ENCODE measurements at places on chromosomes 12 and 14.

DNA sequence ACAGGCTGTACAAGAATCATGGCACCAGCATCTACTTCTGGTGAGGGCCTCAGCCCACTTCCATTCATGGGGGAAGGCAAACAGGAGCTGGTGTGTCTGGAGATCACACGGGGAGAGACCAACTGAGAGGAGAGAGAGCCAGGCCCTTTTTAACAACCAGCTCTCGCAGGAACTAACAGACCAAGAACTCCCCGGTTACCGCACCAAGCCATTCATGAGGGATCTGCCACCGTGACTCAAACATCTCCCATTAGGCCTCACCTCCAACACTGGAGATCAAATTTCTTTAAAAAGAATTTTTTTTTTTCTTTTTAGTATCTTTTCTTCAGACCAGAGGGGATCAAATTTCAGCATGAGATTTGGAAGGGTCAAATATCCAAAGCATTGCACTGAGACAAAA, 16.7 kb upstream of the AQP2 start:
- DNase-seq: no peak

DNA sequence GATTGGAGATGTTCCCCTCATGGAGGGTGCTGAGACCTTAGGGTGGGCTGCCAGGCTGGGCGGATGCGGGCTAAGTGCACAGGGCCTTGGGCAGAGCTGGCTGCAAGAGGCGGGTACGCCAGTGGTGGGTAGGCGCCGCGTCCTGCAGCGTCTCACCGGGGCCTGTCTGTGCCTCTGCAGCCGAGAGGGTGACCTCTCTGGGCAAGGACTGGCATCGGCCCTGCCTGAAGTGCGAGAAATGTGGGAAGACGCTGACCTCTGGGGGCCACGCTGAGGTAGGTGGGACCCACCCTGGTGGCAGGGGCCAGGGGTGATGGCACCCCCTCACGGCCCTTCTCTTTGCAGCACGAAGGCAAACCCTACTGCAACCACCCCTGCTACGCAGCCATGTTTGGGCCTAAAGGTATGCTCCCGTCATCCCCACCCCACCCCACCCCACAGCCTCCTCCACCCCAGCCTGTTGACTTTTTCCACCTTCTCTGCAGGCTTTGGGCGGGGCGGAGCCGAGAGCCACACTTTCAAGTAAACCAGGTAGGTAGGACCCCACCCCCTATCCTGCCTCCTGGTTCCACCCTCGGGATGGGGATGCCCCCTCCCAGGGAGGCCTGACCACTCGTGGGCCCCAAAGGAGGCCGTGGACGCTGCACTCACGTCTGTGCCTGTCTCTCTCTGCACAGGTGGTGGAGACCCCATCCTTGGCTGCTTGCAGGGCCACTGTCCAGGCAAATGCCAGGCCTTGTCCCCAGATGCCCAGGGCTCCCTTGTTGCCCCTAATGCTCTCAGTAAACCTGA, 1.5 kb downstream of the CRIP1 start:
- DNase-seq: no peak

DNA sequence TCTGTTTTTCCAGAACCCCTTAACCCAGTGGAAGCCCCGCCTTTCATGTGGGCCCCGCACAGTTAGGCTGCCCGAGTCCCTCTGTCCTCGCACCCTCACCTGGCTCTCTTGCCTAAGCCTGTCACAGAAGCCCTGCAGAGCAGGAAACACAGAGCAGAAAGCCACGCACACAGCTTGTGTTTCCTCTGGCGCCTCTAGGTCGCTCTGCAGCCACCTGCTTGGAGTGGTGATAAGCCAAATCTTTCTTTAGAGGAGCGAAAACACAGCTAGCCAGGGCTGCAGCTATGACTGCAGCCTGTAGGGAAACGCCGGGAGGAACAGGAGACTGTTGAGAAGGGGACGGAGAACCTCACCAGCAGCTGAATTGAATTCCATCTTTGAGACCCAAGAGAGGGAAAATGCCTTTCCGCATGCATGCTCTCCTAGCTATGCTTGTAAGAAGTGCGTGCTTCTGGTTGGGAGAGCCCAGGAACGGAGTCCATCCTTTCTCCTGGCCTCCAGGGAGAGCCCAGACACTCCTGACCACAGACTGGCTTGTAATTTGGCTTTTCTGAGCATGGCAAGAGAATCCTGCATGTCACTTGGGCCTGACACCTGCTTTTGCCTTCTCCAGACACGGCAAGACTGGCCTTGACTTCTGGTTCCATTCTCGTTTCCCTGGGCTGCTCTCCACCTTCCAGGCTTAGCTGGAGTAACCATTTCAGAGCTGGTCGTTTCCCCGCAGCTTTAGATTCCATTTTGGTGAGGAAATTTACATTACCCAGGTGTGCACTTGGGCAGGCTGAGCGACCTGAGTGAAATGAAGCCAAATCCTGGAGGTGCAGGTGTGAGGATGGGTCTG, 301.6 kb downstream of the CACNA1C start:
- peak; percentile 22 for DNase-seq

- no peak for DNase-seq
Measured at GRCh38 chr14:90175631-90176030, 80.7 kb upstream of the PSMC1 start.

DNA sequence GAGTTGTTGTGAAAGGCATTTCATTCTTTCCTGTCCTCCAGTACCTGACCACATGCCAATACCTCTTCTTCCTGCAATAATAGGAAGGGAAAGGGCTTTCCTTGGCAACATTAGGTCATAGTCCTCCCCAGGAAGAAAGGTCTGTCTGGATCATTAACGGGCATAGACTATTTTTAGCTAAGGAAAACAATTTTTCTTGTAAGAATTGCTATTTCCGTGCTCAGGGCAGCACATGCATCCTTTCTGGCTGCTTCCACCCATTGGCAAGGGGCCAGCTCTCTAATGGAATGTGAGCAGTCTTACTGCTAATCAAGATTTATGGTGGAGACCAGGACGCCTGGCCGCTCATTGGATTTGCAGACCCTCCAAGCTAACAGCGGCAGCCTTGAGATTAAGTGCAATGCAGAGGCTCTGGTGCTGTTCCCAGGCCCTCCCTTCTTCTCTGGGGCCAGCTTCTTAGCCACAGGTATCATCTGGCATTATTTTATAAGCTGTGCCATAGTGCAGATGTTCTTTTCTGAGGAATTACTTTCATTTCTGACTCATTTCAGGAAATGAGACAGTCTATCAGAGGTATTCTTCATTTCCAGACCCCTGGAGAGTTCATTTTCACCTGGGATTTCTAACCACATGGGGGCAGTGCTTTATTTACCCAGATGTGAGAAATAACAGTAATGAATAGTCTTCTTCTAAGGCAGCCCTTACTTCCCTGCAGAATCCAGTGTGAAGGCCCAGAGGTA, 52.9 kb downstream of the ANO6 start:
- peak; percentile 39 for DNase-seq

DNA sequence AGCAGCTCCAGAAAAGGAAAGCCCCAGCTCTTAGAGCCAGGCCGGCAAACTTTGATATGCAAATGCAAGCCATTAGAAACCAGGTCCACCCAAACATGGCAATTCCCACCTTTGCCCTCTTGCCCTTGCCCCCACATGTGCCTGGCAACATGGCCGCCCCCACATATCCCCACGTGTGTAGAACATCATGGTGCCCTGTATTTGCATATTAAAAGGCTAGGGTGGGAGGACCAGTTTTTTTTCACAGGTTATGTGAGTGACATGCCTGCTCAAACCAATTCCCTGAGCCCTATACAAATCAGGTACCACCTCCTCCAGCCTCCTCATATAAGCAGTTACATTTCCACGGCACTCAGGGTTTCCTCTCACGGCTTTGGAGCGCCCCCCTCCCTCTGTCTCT, 6.1 kb upstream of the ALDH1L2 start:
- DNase-seq: no peak

- peak; percentile 36 for DNase-seq
Measured at GRCh38 chr12:116599285-116600136, 40.3 kb downstream of the MAP1LC3B2 start.

GRCh38 chr14:53927171-53927570, 29.5 kb downstream of the BMP4 start:
- no peak for DNase-seq

- no peak for DNase-seq
Measured at GRCh38 chr14:104926619-104927431, 2.1 kb downstream of the PLD4 start.

DNA sequence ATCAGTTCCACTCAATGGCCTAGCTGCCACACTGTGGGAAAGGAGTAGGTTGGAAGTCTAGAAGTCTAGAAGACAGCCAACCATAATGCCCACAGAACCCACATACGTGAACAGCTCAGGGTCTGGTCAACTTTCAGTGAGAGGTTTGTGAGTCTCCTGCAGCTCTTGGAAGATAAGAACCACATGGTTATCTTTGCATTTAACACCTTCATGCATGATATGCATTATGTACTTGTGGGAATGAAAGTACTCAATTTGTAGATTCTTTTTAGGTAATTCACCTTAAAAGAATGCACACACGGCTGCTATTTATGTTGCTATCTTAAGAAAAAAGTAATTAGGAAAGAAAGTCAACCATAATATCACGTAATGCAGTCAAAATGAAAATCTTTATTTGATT, 126.7 kb downstream of the ESRRB start:
- DNase-seq: no peak

DNA sequence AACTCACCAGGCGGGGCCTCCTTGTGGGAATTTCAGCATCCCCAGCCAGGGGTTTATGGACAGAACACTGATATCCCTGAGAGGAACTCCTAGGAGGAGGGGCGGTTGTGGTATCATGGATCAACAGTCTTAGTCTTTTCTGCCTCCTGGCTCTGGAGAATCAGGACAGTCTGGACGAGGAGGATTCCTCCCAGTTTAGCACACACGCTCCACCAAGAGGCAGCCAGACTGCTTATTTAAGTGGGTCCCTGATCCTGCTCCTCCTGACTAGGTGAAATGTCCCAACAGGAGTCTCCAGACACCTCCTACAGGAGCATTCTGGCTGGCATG, 10.4 kb upstream of the ZNF705A start:
- DNase-seq: no peak

DNA sequence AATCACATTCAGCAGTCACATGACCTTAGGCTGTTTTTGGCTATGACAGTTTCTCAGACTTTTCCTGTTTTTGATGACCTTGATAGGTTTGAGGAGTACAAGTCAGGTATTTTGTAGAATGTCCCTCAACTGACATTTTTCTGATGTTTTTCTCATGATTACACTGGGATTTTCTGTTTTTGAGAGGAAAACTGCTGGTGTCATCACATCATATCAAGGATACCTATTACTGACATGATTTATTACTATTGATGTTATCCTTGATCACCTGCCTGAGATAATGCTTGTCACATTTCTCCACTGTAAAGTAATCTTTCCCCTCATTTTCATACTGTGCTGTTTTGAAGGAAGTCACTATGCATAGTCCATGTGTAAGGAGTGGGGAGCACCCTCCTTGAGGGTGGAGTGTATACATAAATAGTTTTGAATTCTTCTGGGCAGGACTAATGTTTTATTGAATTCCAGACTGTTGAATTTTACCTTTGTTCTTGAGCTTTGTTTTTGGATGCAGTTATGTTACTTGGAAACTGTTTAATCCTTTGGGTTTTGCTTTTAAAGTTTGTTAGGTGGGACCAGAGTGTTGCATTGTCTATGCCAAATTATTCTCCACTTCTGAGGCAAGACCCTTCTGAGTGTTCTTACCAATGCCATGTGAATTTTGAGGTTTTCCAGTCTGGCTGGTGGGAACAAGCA, 444.5 kb upstream of the FAR2 start:
- no peak for DNase-seq

- DNase-seq: no peak
Measured at GRCh38 chr14:94673071-94673470, 60.9 kb downstream of the SERPINA3 start.

GRCh38 chr14:61151251-61151650, 129.9 kb downstream of the TMEM30B start:
- no peak for DNase-seq

- DNase-seq: peak; percentile 61
Measured at GRCh38 chr12:102958073-102958829, 777 bp downstream of the ASCL1 start.

GRCh38 chr12:56317675-56318074, 1.9 kb upstream of the CNPY2 start:
- DNase-seq: no peak

DNA sequence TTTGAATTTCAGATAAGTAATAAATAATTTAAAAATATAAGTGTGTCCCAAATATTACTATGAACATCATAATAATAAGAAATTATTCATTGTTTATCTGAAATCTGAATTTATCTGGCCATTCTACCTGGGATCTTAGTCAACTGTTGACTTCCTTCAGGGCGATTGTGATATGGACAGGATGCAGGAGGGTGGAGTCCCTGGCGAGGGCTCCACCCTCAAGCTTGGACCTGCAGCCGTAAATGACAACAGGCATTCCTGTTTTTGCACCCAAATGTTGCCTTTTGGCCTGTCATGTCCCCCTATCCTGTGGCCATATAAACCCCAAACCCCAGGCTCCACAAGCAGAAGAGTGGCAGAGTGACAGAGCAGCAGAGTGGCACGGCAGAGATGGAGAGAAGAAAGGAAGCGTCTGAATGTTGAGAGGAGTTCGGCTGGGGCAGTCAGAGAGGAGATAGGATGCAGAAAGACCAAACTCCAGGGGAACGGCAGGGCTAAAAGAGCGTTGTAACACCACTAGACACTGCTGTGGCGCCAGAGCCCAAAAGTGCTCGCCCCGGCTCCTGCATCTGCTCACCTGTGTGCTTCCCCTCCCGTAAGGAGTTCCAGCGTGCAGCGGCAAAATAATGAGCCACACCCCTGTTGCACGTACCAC, 39.4 kb upstream of the FUT8 start:
- DNase-seq: no peak

GRCh38 chr14:24086193-24086955, 7.7 kb upstream of the PCK2 start:
- no peak for DNase-seq

- no peak for DNase-seq
Measured at GRCh38 chr14:34275530-34275929, 186.5 kb downstream of the SPTSSA start.

DNA sequence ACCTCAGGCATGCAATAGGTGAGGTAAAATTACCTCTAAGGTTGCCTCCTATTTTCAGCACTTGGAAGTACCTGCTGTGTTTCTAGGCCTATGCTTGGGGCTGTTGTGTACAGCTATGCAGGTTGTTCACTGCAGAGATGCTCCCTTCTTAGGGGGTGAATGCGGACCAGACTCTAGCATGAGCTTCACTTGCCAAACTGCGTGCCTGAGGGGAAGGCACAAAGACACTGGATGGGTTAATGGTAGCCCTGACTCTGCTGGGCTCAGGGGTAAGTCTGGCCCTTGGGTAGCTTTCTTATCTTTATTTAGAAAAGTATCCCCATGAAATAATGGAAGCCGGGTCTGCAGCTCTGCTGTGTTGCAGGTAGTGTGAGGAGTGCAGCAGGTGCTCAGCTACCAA, 35.7 kb downstream of the B4GALNT3 start:
- DNase-seq: no peak

DNA sequence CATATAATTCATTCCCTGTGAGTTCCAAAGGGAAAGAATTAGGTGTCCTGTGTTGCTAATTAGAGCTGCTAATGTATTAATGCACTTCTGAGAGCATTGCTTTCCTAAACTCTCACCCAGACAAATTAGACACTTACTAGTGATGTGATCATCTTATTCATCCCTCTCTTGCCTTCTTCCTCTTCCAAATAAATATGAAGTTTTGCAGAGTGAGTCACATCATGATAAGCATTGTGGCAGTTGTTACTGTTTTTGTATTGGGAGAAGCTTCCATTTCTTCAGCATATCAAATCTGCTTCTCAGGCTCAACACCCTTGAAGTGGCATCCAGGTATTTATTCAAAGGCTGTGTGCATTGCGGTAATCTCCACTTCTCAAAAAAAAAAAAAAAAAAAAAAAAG, 37.3 kb upstream of the E2F7 start:
- DNase-seq: no peak

GRCh38 chr14:35576260-35576659, 42.3 kb downstream of the INSM2 start:
- no peak for DNase-seq
